ENCODE measurements at places on chromosomes 7 and 10.

DNA sequence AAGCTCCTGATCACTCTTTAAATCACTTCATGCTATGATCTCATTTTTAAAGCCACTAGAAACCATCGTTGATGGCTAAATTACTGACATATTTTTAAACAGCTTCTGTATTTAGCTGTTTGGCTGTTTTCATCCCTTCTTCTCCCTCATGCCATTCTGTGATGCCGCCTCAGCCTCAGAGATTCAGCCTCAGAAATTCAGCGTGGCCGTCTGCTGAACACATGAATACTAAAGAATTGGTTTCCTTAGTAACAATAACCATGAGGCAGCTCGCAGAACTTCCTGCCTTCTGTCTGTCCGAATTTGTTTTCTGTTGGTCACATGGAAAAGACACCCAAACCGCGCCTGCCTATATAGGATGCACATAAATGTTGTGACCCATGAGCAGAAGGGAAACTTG is 31.0 kb upstream of the FZD1 start:
- no peak for DNase-seq

DNA sequence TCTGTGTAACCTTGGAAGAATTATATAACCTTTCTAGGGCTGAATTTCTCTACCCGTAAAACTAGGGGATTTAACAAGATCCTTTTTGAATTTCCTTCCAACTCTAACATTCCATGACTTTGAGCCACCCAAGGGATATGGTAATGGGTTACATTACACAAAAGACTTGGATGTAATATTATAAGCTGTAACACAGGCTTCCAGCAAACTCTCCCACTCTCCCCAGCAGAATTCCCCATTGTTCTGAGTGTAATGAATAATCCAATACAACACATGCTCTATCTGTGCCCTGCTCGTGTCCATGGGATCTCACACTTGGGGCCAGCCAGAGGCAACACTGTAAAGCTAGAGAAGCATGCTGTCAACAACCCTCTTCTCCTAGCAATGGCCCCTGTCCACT is 790.6 kb upstream of the AUTS2 start:
- no peak for DNase-seq

DNA sequence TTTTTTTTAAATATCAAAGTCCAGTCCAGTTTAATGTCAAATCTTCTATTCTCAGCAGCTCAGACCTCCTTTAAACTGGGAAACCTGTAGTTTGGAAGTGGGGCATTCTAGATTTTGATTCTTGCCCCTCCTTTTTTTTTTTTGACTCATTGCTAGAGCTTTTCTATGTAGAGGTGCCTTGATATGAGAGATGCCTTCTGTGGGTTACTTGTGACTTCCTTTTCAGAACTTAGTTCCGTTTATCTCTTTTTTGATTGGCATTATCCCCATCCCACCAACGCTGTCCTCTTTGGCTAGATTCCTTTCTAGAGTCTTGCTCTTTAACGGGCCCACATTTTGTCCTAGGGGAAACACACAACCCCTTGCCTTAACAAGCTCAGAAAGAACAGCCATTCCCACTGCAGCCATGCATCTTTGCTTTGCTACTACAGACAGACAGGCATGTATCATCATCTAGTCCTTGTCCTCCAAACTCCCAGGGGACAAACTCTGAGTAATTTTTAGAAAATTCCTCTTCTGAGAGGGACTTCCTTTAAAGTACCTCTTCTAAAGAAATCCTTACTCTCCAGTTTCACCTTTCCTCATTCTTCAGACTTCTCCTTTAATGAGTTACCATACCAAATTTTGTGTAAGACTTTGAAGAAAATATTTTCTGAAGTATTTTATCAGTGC is 153.6 kb downstream of the PHF14 start:
- no peak for DNase-seq

DNA sequence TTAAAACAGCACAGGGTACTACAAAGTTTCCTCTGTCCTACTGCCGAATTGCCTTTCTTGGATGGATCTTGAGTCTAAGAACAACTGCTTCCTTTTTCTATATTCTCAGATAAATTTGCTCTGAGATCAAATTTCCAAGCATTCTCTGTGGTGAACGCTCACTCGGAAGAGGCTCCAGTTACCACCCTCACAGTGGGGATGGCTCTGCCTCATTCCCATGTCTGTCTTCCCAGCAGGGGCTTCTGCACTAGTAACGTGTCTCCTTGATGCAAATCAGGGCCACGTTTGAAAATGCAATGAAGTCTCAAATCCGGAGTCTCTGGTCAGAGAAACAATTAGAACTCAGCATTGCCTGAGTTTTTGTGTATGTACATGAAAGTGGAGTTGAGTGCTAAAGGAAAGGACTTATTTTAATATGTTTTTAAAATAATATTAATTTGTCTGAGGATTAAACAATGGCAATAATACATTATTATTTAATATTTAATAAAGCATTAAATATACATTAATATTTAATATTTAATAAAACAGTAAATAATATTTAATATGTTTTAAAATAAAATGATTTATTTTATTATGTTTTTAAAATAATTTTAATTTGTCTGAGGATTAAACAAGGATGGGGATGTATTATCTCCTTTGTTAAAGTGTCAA is 61.8 kb downstream of the INHBA start:
- no peak for DNase-seq

DNA sequence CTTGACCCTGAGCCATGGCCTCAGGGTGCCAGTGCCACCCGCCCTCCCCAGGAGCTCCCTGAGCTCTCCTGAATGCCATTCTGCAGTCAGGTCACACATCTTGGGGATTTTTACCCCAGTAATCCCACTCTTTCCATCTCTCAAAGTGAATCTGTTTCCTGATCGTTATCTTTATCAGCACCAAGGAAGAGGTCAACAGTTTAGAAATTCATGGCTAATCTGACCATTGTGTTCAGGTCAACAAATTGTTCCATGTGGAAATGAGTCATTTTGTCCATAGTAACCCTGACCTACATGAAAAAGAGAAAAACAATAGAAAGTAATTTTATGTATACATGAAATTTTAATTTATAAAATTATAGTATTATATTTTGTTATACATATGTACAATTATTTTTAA is 28.8 kb upstream of the ZNF488 start:
- no peak for DNase-seq

- no peak for DNase-seq
Measured at GRCh38 chr7:143484119-143484518, 6.4 kb downstream of the TAS2R41 start.

DNA sequence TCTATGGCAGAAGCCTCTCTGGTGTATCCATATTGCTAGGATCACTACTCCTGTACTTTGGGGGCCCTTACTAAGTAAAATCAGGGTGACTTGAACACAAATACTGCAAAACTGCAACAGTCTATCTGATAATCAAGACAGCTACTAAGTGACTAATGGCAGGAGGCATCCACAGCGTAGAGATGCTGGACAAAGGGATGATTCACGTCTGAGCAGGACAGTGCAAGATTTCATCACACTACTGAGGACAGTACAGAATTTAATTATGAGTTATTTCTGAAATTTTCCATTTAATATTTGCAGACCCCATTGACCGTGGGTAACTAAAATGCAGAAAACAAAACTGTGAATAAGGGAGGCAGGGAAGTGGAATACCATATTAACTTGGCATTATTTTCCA is 10.4 kb downstream of the CUL2 start:
- DNase-seq: no peak

DNA sequence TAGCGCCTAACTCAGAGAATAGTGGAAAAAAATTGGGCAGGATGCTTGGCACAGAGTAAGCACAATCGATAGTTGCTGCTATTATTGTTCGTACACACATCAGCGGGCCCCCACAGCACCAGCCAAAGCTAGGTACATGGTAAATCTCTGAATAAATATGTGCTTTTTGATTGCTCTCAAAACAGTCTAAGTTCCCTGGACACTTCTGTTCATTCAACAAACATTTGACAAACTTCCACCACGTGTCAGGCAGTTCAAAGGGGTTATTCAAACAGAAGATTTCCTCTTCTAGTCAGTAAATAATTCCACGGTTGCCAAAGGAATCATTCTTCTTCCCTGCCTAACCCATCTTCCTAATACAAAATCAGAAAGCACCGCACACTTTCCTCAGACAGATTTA is 150.8 kb downstream of the DGKI start:
- no peak for DNase-seq

GRCh38 chr7:49433794-49434193 is 339.6 kb upstream of the VWC2 start:
- DNase-seq: no peak
